ENCODE measurements at places on chromosomes 1 and 21. TPM values are rescaled to one million over a fixed set of nuclear protein-coding genes. Genes with fewer than 3 reads are reported as not detected.

ATP6V1G3 gene
- total RNA-seq = not detected

TSPAN1 gene
- 0.80 TPM for total RNA-seq

SLC25A34 gene
- total RNA-seq = 0.13 TPM

MPL gene
- total RNA-seq = 0.07 TPM

WNT4 gene
- 0.29 TPM for total RNA-seq

UMODL1 gene
- total RNA-seq = not detected

TDRD10 gene
- total RNA-seq = 2.9 TPM

S100A1 gene
- total RNA-seq = not detected

RHCE gene
- total RNA-seq = not detected

BRINP3 gene
- not detected for total RNA-seq

S100B gene
- not detected for total RNA-seq

RGL1 gene
- 48.9 TPM for total RNA-seq

PRAMEF33 gene
- not detected for total RNA-seq

AMY1A gene
- not detected for total RNA-seq

SPRR2G gene
- total RNA-seq = not detected

GFI1 gene
- 0.07 TPM for total RNA-seq

FMO4 gene
- 0.65 TPM for total RNA-seq

KRTAP20-2 gene
- not detected for total RNA-seq

B3GALT2 gene
- total RNA-seq = not detected

C4BPB gene
- not detected for total RNA-seq

All from thoracic aorta endothelial cell (primary cell).